ENCODE measurements at places on chromosomes 16 and 17.

DNA sequence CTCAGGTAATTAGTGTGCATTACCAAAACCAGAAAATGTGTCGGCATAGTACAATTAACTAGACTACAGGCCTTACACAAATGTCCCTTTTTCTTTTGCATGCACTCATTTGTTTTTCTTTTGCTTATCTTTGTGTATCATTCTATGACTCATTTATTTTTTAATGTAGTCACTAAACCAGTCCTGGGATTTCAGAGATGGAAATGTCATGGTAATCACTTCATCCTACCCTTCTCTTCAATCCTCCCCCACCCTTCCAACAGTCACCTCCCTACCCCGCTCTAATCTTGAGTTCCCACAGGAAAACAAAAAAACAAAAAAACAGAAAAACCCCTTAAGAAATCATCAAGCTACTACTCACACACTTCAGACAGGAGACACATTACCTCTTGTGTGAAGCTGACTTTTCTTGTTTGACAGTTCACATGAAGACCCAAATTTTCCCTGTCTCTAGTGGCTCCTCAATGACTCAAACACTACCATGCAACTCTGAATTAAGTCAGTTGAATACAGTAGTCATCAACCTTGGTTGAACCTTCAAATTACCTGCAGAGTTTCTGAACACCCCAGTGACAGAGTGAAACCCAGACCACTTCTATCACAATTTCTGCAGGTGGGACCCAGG lies 242.4 kb upstream of the SALL1 start:
- no peak for DNase-seq

- DNase-seq, result no peak
Observed at GRCh38 chr16:85523602-85524364, 89.3 kb upstream of the GSE1 start.

DNA sequence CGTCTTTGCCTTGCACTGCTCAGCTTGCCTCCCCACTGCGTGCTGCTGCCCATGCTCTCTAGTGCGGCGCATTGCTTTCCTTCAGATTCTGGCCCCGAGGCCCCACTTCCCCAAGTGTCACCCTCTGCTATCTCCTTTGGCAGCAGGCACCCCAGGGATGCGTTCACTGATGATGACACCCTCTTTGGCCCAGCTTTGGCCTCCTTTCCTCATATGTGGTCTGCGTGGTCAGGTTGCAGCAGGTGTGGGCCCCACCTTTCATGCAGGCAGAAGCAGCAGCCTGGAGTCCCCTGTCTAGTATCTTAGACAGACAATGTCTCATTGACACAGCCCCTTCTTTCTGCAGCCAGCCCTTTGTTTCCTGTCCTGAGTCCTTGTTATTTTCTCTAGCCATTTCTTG lies 4.8 kb upstream of the CCL3 start:
- no peak for DNase-seq

DNA sequence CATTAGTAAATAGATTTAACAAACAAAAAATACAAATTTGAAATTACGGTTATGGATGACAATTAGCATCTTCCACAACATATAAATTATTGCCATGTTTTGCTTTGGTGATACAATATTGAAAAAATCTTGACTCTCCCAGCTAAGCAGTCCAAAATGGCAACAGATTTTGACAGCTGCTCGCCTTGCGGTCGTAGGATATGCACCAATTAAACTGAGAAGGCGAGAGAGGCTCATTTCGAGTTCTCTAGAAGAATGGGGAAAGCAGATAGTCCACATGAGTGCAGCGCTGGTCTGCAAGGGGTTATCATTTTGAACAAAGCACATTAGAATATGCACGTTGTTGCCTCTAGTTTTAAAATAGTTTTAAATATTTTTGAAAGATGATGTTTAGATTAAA lies 55.3 kb downstream of the AKAP1 start:
- DNase-seq, result no peak

GRCh38 chr17:73551759-73552158 lies 92.5 kb downstream of the SDK2 start:
- DNase-seq, result no peak

DNA sequence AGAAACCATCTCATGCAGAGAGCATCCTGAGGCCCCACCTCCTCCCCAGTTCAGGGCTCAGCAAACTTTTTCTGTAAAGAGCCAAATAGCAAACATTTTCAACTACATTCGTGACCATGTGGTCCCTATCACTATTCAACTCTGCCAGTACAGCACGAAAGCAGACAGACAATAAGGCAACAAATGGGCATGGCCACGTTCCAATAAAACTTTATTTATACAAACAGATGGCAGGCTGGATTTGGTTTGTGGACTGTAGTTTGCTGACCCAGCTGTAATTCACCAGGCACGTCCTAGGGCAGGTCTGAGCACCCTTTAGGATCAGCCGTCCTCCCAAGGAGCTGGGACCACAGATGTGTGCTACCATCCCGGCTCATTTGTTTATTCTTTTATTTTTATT lies 27.1 kb upstream of the GPRC5C start:
- DNase-seq, result no peak

- no peak for DNase-seq
Observed at GRCh38 chr17:61076621-61077031, 323.0 kb upstream of the TBX2 start.

DNA sequence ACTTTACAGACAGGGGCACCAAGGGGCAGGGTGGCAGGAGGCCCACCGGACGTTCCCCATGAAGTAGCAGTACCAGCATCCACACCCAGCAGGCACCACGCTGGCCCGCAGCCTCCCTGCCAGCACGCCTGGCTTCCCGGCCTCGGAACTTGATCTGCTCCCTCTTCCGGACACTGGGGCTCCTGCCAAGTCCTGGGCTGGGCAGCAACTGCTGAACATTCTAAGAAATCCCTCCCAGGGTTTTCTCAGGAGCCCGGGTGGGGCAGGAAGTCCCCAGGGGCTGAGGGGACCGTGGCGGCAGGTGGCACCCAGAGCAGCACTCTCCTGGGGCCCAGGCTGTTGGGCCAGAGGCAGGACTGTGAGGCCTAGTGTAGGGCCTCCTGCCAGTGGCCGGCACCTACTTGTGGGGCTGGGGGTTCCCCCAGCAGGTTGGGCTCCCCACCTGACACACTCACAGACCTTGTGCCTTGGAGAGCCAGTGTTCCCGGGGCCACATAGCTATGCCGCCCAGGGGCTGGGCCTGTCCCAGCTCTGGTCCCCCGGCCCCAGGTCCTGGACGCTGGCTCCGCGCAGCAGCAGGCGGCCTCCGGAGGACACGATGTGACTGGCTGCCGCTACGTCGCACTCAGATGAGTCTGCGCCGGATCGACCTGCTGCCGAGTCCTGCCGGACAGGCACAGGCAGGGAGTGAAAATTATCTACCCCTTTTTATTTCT lies 86.2 kb upstream of the CBX4 start:
- no peak for DNase-seq

DNA sequence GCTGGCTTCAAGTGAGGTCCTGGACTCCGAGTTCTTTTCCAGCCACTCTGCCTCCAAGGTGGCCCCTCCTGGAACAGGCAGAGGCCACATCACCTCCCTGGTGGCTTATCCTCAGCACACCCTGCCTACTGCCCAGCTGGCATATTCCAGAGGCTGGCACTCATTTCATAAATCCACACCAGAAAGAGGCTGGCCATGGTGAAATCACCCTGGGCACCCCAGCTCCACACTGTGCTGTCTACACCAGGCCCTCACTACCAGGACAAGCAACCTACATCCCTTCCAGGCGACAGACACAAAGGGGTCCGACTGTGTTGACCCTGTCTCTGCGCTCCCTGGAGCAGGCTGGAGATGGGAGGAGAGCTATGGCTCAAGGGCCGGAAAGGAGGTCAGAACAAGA lies 100.2 kb downstream of the C16orf78 start:
- no peak for DNase-seq

- no peak for DNase-seq
Observed at GRCh38 chr17:30545024-30545423, 67.8 kb downstream of the GOSR1 start.

GRCh38 chr16:65122724-65123395 lies 997 bp upstream of the CDH11 start:
- peak; percentile 63 for DNase-seq
